ENCODE measurements at places on chromosomes 6 and 20. TPM values are rescaled to one million over a fixed set of nuclear protein-coding genes. Genes with fewer than 3 reads are reported as not detected.

Gene OR2J3
- not detected for total RNA-seq

- DNase-seq, result peak; percentile 86
Measured at GRCh38 chr20:19628570-19629134, 129.4 kb upstream of the RIN2 start.

Gene NELFE
- 142 TPM for total RNA-seq

DNA sequence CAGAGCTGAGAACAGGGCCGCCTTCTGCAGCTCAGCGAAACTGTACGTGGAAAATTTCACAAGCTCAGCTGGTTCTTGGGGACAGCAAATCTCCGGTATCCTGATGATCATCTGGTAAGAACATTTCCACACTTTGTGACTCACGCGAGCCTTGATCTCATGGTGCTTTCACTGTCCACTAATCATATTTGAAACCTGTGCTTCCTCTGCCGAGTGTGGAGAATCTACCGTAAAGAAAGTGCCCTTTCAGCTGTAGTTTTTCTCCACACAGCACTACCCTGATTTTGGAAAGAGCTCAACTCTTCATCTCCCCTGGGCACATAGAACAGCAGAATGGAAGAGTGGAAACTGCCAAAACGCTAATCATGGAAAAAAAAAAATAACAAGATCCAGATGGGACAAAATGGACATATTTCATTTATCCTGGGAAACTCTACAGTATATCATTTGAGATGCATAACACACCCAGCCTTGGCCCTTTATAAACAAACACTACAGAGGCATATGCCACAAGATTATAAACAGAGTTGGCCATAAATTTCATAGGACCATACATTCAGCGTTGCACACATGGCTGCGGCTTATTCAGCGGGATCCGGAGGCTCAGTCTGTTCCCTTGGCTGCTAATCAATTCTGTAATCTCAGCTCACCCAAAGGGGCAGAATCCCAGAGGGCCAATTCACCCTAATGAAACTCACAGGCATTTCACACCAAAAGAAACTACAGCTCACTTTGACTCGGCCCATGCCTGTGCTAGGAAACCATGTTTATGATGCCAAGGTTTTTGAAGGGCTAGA, 434.5 kb downstream of the HDGFL1 start:
- no peak for DNase-seq
